T-helper 2 cell treated with Interferon-gamma antibody and Interleukin-4, amounts not matched to agents 5 μg/mL and 100 μg/mL, for 36 hours (primary cell): ENCODE measurements at places on chromosomes 6 and 20.

DNA sequence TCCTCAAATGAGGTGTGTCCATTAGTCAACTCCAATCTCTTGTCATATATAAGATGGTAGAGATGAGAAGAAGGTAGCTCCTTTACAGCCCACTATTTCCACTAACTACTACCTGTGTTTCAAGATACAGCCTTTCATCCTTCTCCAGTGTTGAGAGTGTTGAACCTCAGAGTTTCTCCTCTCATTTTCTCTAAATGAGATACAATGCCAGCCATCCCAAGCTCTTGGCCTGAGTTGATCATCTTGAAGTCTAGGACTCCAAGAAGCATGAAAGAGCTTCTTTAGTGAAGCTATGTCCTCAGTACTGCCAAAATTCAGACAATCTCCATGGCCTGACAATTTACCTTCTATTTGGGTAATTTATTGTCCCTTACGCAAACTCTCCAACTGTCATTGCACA is 548 bp upstream of the HLA-DRA start:
- no peak for DNase-seq

- DNase-seq, result no peak
Observed at GRCh38 chr6:20129290-20130088, 82.8 kb downstream of the MBOAT1 start.

DNA sequence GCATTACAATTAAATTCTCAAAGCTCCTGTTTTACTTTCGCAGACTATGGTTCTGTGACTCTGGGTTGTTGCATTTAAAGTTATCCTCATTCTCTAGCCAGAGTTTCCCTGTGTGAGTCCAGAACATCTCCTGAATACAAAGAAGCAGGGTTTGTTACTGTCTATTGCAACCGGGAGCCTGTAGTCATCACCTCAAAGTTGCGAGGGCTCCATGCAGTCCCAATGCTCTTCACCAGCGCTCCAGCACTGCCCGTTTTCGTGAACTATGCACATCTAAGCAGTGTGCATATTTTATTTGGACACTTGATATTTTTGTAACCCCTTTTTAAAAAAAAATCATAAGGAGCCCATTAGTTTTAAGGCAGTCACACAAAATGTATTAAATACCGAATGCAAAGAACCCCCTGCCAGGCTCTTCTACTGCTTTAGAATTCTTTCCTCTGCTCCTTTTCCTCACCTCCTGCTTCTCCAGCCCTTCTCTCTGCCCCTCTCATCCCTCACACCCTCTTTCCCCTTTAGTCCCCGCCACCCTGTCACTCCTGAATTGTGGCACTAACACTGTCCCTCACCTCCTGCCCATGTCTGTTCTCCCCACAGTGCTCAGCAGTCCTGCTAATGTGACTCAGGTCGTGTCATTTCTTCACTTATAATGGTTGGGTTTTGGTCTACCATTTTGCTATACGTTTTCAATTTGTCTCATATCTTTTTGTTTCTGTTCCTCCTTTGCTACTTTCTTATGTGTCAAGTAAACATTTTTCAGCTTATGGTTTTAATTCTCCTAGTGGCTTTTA is 1.1 kb upstream of the HLA-C start:
- peak; percentile 32 for DNase-seq

GRCh38 chr6:35093118-35093445 is 48.1 kb downstream of the TCP11 start:
- no peak for DNase-seq

DNA sequence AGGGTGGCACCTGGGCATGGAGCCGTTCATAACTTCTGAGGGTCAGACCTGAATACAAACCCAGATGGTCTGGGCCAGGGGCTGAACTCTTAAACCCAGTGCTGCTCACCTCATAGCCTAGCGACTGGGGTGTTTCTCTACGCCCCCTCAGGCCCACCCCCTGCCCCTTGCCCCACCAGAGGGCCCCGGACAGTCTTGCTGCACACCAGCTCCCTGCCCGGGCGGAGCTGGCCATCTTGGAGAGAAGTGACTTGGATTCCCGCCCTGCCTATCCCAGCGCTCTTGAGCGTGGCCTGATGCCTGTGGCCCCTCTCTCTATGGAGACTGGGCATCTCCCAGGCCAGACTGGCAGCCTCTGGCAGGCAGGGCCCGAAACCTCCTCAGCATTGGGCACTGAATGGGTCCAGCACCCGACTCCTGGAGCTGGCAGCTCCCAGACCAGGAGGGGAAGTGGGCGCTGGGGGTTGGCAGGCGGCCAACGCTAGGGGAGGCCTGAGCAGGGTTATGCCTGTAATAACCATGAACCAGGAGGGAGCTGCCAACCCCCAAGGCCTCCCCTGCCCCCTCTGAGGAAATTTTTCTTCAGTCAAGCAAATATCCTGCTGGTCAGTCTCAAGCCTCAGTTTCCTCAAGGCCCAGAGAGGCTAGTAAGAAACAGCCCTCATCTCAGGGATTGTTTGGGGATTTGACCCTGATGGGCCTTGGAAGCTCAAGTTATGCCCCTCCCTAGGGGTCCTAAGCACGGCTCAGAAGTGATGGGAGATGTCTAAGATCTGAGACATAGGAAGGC is 169.5 kb downstream of the VEGFA start:
- no peak for DNase-seq

- DNase-seq, result no peak
Observed at GRCh38 chr6:156659822-156660198, 117.4 kb upstream of the ARID1B start.

GRCh38 chr6:13733178-13733887 is 21.7 kb upstream of the RANBP9 start:
- no peak for DNase-seq

DNA sequence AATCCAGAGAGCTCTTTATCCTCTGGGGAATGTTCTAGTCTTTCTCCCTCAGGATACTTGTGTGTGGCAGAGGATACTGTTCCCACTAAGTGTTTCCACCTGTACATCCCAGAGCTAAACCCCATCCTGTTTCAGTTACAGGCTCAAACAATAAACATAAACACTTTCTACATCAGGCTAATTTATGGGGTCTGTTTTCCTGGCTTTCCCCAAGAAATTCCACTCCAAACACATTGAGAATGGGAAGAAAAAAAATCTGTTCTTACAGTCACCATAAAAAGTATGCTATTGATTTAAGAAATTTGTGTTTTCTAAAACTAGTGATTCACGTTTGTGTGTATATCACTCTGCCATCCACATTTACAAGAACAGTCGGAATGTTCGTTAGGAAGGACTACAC is 293.9 kb upstream of the FOXQ1 start:
- no peak for DNase-seq

DNA sequence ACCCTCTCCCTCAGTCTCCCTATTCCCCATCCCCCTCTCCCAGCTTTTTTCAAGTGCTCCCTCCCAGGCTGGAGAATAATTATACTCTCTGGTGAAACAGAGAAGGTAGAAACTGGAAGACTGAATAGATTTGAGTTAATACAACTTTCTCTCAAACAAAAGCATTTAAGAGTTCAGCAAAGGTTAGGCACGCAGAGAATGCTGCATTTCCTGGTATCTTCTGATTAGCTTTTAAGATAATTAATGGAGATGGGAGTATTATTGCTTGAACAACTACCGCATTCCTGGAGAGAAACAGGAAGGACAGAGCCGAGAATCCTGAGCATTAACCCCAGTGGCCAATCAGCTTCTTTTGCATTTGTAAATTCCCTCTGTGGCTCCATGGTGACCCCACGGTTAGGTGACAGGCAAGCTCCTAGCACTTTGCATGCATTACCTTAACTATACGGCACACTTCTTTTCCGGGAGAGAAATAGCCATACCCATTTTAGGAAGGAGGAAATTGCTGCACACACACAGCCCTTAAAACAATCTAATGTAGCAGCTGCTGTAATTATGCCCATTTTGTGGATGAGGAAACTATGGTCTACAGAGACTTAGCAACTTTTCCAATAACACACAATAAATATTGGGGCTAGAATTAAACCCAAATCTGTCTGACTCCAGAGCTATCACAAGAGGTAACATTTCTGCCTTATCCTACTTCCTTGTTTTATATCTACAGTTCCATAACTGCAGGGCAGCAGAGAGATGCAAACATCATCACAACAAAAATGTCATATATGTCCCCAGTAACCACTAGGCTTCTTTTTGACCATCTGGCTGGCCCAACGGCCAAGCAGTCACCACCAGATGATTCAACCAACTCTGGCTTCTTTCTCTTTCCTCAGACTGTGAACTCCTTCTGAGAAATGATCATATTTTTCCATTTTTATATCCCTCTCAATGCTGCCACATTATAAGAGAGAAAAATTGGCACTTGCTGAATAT is 169.9 kb downstream of the CD24 start:
- no peak for DNase-seq

GRCh38 chr6:68333442-68333841 is 301.6 kb upstream of the ADGRB3 start:
- DNase-seq, result no peak

DNA sequence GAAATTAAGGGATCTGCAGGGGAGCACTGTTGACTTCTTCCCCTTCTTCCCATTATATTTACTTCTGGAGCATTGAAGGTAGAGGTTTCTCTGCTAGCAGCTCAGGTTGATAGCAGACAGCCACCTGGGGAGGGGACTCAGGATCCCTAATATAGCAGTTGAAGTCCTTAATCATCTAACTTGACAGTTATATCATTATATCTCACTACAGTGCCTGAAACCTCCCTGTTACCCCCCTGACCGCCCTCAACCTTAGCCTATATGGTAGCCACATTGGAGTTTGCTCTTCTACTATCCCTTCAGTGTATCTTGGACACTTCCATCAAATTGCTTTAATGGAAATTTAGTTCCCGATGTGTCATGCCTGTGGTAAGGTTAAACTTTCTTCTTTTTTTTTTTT is 7.0 kb downstream of the RALGAPB start:
- DNase-seq, result no peak

GRCh38 chr6:35686436-35686835 is 2.3 kb downstream of the FKBP5 start:
- no peak for DNase-seq

DNA sequence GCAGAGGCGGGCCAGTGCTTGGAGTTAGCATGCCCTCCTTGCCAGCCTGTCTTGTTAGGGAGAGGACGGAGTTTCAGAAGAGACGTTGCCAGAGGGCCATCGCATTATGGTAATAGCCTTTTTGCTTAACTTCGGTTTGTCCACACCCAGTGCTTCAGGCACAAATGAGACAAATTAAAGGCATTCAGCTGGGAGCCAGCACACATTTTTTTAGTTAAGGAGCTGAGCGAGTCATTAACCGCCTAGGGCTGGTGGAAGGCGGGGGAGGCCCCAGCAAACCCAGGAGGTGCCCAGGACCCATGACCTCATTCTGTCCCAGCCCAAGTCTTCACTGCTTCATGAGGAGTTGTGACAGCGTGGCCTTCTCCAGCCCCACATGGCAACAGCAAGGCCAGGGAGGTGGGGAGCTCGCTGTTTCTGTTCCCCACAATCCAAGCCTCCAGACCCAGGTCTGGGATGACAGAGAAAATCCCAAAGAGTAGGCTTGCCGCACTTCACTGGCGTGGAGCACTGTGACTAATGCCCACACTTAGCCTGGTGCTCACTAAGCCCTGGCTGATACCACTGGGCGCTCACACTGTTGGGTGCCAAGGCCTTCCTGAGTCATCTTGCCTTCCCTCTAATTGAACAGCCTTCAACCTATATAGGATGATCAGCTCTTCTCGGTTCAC is 237.1 kb downstream of the ANKRD60 start:
- DNase-seq, result peak; percentile 7

GRCh38 chr20:24598996-24599395 is 129.6 kb downstream of the SYNDIG1 start:
- no peak for DNase-seq

- DNase-seq, result no peak
Observed at GRCh38 chr20:7716286-7716972, 223.8 kb downstream of the HAO1 start.

DNA sequence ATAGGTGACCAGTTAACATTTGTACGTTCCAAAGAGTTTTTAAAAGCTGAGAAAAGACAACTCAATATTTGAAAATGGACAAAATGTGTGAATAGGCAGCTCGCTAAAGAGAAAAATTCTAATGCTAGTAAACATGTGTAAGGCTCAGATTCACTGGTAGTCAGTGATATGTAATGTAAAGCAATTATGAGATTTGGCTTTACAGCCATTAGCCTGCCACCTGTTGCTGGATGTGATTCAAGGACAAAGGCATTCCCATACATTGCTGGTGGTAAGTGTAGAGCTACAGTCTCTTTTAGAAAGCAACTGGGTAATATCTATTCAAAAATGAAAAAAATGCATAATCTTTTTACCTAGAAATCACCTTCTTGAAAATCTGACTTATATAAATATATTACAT is 114.3 kb downstream of the COL19A1 start:
- no peak for DNase-seq

DNA sequence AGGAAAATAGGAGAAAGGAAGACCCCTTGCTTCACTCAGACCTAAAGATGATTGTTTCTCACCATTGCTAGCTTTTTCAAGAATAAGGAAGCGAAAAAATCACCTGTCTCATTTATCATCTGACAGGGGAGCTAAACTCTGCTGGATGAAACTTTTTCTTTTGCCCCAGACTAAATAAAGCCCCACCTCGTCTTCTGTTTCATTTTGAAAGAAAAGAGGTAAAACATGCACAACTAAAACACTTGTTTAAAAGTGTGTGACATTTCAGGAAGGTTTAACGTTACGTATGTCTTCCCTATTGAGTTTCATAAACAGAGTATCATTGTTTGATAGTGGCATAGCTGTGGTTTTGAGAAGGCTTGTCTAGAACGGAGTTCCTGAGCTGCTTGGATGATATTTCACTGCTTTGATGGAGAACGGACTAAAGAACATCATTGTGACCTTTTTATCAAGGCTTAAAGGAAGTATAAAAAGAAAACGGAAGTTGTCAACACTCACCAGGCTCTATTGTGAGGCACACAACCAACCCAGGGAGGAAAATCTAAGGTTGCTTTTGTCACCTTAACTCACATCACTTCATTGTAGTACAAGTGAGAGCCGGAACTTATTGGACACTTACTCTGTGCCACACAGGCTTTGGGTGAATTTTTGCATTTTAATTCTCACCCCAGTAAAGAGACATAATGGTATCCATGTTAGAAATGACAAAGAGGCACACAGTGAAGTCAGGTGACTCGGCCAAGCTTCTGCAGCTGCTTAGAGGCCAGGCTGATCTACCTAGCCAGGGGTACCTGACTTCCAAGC is 29.5 kb downstream of the TSHZ2 start:
- no peak for DNase-seq

DNA sequence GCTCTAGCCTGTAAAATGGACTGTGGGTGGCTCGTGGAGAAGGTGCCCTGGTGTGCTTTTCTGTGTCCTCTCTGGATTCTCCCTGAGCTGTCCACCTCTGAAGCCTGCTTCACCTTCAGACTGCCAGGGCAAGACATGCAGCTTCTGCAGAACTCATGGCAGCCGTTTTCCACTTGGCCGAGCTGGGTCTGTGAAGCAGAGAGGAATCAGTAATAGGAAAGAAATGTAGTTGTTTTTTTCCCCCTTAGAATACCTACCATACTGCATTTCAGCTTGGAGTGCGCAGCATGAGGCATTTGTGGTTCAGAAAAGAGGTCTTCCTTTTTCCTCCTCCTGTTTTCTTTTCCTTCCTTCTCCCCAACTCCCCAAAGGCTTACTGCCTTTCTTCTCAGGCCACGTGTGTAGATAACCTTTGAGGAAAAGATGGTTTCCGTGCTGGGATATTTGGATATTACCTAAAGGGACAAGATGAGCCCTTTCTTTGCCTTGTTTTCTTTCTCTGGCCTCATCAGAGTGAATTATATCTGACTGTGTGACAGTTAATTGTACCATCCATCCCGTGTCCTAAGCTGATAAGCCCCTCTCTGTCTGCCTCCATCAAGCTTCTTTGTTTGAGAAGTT is 39.4 kb downstream of the RREB1 start:
- no peak for DNase-seq

GRCh38 chr6:160337991-160338390 is 10.2 kb upstream of the SLC22A3 start:
- DNase-seq, result no peak

GRCh38 chr20:4613718-4614620 is 107.7 kb upstream of the PRND start:
- DNase-seq, result peak; percentile 35

- DNase-seq, result no peak
Observed at GRCh38 chr6:34276881-34277762, 28.3 kb upstream of the SMIM29 start.
